ENCODE measurements at places on chromosomes 16 and 17.

GRCh38 chr16:56346131-56346890 lies 79.0 kb downstream of the AMFR start:
- DNase-seq: no peak

- DNase-seq: no peak
Observed at GRCh38 chr17:59073972-59074371, 32.7 kb downstream of the TRIM37 start.

DNA sequence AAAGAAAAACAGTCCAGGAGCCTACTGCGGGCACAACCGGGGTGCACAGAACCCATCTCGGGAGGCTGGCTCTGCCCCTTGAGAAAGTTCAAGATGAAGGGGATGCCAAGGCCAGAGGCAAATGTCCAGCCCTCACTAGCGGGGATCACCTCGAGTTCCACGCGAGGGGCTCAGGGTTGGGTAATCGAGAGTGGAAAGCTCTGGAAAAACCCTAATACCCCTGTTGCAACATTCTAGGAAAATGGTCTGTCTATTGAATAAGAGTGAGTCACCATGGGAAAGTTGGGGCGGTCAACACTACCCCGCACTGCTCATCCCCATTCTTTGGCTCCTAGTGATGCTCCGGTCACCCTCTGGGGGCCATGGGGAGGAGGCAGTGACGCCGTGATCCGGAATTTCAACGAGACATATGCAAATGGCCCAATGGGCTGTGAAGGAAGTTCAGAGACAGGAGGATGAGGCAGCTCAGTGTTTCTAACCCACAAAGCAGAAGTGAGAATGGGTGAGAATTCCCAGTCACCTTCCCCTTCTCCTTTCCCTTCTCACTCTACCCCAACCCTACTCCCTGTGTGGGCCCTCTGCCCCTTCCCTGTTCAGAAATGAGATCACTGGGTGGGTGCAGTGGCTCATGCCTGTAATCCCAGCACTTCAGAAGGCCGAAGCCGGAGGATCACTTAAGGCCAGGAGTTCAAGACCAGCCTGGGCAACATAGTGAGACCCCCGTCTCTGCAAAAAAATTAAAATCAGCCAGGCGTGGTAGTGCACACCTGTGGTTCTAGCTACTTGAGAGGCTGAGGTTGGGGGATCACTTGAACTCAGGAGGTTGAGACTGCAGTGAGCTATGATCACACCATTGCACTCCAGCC lies 22.4 kb downstream of the SOCS3 start:
- DNase-seq: peak; percentile 48

DNA sequence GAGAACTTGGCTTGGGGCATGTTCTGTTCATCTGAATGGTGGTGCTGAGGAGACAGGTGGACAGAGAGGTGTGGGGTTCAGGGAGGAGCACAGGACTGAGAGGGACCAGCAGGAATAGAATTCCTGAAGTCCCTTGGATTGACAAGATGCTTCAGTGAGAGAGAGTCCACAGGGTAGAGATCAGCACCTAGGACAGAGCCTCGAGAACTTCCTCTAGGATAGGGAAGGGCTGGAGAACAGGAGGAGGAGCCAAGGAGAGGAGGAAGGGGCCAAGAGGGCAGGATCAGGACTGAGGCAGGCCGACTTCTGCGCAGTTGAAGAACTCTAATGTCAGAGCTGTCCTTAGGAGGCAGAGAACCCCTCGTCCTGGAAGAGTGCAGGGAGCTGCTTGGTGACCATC lies 138.4 kb downstream of the PRKCB start:
- DNase-seq: no peak

- DNase-seq: peak; percentile 43
Observed at GRCh38 chr17:36705874-36706731, 104.7 kb downstream of the MRM1 start.

GRCh38 chr16:68995011-68995504 lies 110.4 kb upstream of the HAS3 start:
- DNase-seq: peak; percentile 75

GRCh38 chr16:30992276-30992780 lies 7.3 kb downstream of the HSD3B7 start:
- no peak for DNase-seq

GRCh38 chr17:48037036-48037837 lies at the start of gene COPZ2:
Gene COPZ2, minus strand, starts transcription at chr17:48037797. Its CDS starts 20 bp downstream, at chr17:48037777.
- DNase-seq: no peak

DNA sequence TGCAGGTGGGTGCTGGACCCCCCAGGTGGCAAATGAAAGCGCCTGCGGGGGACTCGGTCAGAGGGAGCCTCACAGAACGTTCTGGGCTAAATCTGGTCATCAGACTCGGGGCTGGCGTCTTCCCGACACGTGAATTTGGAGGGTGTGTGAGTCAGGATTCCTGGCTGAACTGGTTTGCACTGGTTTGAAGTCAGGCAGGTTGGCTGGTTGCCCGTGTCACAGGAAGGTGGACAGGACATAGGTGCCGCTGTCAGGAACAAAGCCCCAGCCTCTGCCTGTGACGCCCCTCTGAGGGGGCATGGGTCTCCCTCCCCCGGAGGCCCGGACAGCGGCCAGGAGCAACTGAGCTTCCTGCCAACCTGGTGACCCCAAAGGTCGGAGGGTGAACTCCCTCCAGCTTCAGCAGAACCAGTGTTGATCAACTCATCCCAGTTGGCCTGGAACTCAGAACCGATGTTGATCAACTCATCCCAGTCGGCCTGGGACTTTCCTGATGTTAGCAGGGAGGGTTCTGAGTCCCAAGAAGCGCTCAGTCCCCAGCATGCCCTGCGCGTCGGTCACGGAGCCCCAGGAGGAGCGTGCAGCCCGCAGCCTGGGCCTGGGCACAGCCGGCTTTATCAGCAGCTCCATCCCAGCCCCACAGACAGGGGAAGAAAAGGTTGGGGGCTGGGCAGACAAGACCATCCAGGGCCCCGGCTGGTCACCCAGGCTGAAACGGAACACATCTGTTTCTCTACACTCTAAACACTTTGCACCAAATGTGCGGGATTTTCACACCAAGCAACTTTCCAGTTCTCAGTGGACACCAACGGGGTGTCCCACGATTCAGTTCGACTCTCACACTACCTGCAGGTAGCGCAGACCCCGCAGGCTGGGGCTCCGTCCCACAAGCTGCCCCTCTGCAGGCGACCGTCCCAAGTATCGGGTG lies 14.4 kb upstream of the METRNL start:
- no peak for DNase-seq

- DNase-seq: no peak
Observed at GRCh38 chr17:74249590-74250270, 24.3 kb upstream of the DNAI2 start.

GRCh38 chr16:27892879-27893278 lies 170.6 kb downstream of the GSG1L start:
- DNase-seq: no peak

DNA sequence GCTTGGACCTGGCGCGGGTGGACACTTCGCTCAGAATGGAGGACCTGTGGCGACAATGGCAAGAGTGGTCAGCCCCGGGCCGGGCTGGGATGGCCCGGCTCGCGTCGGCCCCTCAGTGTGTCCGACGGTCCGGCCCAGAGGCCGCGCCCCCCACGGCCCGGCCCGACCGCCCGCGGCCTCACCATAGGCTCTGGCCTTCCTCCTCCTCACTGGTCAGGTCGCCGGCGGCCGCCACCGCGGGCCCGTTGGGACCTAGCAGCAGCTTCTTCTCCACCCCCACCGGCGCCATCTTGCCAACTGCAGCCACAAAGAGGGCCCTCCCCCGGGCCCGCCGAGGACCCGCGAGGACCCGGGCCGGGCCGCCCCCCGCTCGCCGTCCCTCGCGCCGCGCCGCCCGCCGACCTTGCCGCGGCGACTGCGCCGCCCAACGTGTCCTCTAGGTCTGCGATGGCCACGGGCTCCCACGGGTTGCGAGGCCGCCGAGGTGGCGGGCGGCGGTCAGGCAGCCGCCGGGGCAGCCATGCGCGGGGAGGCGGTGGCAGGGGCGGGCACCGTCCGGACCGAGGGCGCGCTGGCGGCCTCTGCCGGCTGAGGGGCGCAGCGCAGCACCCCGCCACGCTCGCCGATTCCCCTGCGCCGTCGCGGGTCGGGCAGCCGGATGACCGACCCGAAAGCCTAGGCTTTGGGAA lies at the start of gene DYNC1LI2:
Gene DYNC1LI2, minus strand, starts transcription at position 307 of the 689 bp plus-strand sequence. Its CDS starts 18 bp downstream, at position 289.
- DNase-seq: peak; percentile 85

GRCh38 chr17:66789093-66789492 lies 45.8 kb upstream of the CACNG5 start:
- DNase-seq: no peak

DNA sequence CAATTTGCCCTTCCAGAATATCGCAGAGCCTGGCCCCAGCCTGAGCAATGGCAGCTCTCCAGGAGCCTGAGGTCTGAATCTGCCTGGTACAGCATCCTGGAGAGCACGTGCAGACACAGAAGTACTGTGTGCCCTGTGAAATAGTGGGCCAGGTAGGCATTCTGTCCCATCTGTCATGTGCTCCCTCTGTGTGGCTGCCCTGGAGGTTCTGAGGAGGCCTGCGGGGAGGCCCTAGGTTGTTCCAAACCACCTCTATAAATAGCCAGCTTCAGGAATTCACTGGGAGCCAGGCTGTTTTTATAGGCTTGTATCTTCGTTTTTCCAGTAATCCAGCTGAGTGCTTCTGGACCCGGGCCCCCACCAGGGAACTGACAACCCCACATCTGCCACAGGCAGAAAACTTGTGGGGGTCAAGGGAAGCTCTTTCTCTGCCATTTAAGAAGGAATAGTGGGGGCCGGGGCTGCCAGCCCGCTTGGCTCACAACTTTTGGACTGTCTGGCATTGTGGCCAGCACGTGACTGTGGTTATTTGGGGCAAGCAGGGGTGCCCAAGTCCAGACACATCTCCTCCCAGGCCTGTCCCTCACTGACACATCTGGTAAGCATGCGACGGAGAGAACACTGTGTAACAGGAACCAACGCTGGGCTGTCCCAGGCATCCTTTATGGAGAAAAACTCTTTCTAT lies 356.3 kb upstream of the TNRC6C start:
- DNase-seq: no peak

GRCh38 chr16:22810226-22810625 lies 3.7 kb upstream of the HS3ST2 start:
- DNase-seq: no peak

DNA sequence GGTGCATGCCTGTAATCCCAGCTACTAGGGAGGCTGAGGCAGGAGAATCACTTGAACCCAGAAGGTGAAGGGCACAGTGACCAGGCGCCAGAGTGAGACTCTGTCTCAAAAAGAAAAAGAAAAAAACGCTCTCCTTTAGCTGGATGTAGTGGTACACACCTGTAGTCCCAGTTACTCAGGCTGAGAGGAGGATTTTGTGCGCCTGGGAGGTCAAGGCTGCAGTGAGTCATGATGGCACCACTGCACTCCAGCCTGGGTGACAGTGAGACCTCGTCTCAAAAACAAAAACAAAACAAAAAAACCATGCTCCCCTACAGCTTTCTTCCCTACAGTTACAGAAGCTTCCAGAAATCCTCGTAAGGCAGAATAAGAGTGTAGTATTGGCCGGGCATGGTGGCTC lies 33.1 kb upstream of the ST6GALNAC1 start:
- no peak for DNase-seq

- no peak for DNase-seq
Observed at GRCh38 chr17:80996422-80997305, 5.0 kb downstream of the CHMP6 start.

GRCh38 chr17:15742051-15742795 lies 10.1 kb downstream of the TBC1D26 start:
- DNase-seq: no peak

DNA sequence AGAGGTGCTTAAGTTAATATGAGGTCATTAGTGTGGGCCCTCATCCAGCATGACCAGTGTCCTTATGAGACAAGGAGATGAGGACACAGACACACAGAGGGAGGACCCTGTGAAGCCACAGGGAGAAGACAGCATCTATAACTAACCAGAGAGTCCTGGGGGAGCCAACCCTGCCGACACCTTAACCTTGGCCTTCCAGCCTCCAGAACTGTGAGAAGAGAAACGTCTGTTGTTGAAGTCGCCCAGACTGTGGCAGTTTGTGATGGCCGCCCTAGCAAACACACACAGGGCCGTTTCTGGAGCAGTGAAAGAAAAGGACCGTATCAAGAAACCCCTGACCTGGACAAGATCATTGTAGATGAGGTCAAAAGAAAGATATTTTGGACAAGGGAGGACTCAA lies 26.7 kb downstream of the DNAH17 start:
- no peak for DNase-seq

GRCh38 chr17:3722716-3723115 lies 987 bp upstream of the HASPIN start:
- no peak for DNase-seq

GRCh38 chr16:76910931-76911330 lies 280.1 kb upstream of the MON1B start:
- peak; percentile 58 for DNase-seq

DNA sequence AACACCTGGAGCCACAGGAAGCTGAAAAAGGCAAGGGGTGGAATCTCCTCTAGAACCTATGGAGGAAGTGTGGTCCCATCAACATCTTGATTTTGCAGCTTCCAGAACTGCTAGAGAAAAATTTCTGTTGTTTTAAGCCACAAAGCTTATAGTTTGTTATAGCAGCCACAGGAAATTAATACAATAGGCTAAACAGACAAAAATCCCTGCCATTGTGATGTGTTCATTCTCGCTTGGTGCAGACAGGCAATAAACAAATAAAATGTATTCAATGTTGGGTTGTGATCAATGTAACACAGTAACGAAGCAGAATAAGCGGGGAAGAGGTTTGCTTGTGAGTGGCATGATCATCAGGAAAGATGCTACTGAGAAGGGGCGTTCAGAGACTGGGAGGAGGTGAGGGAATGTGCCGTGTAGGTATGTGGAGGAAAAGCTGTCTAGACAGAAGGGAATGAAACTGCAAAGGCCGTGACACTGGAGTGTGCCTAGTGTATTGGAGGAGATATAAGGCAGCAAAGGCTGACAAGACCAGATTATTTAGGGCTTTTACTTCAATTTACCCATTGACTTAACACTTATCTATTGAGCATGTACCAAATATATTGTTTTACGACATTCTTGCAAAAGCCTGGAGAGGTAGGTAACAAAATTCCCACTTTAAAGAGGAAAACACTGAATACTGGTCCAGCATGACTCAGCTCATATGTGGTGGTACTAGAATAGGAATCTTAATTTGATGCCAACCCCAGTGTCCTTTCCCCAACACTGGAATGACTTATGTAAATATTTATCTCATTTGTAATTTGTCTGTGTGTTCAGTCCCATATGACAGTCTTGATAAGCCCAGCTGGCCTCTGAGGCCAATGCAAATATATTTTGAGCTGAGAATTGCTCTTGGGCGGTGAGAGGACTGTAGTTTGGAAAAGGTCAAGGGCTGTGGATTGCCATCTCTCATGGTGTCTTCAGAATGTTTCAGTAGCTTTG lies 375.9 kb downstream of the CDH13 start:
- DNase-seq: no peak

DNA sequence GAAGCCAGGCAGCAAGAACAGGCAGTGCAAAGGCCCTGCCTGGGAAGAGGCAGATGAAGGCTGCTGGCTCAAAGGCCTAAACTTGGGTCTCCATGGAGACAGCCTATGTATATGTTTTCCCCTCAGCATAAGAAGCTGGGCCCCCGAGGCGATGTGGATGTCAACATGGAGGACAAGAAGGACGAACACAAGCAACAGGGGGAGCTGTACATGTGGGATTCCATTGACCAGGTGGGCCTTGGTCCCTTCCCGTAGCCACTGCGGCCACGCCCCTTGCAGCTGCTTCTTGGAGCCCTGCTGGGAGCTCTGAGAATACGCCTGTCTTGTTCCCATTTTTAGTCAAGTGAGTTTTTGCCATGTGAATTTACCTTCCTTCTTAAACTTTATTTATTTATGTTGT lies 106.0 kb downstream of the SDR42E1 start:
- no peak for DNase-seq
